ENCODE measurements at places on chromosomes 2 and 18.

DNA sequence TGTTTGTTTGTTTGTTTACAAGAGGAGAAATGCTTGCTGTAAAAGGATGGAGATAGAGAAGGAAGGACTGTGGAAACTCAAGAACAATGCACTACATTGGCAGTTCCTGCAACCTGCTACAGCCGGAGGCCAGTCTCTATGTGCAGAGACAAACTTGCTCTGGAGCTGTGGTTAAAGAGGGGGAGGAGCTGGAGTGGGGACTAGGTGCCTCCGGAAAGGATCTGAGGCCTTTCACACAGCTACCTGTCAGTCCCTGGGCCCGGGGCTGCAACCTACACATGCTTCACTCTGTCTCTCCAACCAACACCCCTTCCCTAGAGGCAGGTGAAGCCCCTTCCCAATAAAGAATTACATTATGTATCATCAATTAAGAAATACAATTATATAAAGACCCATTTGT, 1234.0 kb upstream of the ZEB2 start:
- DNase-seq, result no peak

DNA sequence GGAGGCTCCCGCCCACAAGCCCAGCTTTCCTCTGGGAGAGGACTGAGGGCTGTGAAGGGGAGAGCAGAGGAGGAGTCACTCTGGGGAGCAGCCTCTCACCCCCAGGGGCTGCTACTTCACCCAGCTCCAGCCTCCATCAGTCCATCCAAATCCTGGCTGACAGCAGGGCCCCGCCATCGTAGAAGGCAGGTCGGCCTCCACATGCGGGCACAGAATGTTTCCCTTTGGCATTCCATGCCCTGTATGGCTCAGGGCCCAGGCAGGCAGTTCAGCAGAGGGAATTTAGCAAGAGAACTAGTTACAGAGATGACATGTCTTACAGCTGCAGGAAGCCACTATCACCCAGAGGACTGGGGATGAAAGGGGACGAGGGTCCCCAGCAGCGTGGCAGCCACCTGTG, 6.4 kb upstream of the ODC1 start:
- peak; percentile 63 for DNase-seq

DNA sequence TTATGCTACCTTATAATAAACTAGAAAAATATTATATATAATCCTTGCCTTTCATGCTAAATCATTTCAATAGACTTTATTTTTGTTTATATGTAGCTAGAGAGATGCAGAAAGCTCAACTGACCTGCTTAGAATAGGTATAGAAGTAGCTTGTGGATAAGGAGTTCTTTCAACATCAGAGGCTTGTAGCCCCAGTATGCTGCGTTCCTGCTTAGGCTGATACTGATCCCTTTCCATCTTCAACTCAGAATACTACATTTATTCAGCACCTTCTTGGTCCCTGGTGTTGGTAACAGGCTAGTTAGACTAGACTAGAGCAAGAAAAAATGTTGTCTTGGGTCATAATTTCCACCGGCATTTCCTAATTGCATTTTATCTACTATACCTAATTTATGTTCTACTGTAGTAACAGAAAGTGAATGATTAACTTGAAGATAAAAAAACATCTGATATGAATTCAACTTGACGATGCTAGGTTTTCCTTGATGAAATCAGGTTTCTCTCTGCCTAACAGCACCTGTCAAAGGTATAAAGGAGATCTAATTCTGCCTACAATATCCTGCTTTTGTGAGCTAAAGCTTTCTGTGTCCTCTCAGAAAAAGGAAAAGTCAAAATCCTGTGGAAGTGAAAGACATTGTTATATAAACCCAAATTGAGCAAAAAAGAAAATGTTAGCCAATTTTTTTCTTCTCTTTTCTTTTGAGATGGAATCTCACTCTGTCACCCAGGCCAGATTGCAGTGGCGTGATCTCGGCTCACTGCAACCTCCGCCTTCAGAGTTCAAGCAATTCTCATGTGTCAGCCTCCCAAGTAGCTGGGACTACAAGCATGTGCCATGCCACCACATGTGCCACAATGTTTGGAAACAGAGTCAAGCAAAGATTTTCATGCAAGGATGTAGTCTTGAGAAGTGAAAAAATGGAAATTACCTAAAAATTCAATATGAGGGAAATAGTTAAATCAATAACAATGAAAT, 5.8 kb downstream of the PECR start:
- DNase-seq, result no peak

DNA sequence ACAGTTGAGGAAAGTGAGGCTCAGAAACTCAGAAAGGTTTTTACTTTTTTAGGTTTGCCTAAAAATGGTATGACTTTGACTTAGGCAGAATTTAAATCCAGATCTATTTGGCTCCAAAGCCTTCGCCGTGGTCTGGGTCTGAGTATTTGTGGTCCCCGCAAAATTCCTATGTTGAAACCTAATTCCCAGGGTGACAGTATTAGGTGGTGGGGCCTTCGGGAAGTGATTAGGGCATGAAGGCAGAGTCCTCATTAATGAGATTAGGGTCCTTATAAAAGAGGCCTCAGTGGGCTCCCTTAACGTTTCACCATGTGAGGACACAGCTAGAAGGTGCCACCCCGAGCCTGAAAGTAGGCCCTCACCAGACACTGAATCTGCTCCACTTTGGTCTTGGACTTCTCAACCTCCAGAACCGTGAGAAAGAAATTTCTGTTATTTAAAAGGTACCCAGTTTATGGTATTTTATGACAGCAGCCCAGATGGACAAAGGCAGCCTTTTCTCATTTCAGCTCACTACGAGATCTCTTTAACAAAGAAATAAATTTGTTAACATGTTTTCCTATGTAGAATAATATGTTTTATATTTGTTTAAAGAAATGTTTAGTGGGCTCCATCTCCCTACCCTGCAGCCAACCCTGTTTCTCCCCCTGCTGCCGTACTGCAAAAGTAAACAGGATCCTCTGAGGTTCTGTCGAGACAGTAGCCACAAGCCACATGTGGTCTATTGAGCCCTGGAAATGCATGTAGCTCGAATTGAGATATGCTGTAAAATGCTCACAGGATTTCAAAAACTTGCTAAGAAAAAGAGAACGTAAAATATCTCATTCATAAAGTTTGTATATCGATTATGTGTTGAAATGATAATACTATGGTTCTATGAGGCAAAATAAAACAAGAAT, 80.6 kb downstream of the MOGAT1 start:
- no peak for DNase-seq

- no peak for DNase-seq
These were observed 12.3 kb downstream of the MALL start for GRCh38 chr2:110103061-110103961.

GRCh38 chr2:119440501-119440870, 8.8 kb downstream of the TMEM37 start:
- DNase-seq, result no peak

GRCh38 chr2:28639092-28639691, 112.4 kb upstream of the PPP1CB start:
- DNase-seq, result no peak

DNA sequence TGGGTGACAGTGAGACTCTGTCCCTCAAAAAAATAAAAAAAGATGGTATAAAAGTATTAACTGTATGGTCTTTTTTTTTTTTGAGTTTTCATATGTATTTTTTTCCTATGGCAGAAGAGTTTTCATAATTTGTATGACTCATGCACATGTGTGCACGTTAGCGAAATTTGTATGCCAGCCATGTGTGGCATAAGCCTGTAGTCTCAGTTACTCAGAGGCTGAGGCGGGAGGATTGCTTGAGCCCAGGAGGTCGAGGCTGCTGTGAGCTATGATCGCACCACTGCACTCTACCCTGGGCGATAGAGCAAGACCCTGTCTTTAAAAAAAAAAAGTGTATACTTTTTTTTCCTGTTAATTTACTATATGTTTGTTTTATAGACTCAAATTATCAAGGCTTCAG, 160.8 kb downstream of the TGIF1 start:
- DNase-seq, result no peak

GRCh38 chr2:16958266-16958665, 292.6 kb upstream of the CYRIA start:
- no peak for DNase-seq

DNA sequence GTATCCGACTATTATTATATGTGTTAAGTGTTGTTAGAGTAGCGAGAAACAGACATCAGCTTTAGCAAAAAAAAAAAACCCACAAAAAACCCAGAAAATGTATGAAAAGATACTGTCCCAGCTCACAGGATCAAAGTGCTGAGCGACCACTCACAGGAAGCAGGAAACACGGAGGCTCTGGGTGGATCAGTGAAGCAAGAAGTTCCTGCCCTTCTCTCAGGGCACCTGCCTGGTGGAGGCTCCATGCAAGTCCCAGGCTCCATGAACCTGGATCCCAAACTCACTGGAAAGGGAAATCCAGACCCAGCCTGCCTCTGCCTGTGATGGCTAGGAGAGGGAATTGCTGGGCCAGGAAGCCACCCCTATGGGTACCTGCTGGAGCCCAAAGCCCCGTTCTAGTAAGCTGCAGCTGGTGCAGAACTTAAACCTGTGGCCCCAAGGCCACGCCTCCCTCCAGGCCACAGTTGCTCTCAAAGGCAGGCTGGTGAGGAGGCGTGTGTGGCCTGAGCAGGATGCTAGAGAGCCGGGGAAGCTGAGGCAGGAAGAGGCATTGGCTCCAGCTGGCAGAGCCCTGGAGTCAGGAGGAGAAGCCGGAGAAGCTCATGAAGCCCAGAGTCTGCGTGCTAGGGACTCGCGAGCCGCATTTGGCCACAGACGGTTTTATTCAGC, 63.5 kb upstream of the TAF1B start:
- DNase-seq, result no peak
